ENCODE measurements at places on chromosomes 3 and 15.

- DNase-seq = no peak
Measured at GRCh38 chr3:82030916-82031315, 269.5 kb upstream of the GBE1 start.

DNA sequence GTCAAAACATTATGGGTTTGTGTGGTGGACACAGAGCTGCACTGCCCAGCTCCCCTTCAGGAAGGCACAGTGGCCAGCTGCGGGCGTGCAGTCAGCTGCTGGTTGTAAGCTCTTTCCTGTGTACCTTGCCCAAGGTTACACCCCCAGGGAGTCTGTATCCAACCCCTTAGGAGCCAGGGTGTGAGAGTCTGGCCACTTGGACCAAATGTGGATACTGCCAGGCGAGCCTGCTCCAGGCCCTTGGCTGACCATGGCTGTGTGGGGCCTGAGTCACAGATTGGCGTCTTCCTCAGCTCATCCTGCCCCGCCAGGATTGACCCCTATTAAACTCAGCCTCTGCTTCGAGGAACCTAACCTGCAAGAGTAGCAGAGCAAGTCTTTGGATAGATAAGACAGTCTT, 56.9 kb downstream of the ABHD5 start:
- DNase-seq = no peak

DNA sequence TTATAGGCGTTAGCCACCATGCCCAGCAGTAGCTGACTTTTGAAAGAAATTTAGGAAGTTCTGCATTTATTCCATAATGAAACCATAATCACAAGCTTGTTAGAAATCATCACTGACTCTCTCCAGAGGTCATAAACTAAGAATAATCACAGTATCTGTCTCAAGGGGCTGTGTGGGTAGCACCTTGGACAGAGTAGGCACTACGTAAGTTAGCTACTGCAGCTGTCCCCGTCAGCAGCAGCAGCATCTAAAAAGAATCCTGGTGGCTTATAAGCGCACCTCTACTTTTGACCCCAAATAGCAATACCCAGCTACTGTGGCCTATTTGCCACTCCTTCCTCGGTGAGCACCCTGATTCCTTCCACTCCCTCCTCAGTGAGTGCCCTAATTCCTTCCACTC, 57.8 kb upstream of the RPL35A start:
- no peak for DNase-seq

GRCh38 chr3:42547401-42547945, 34.3 kb downstream of the SEC22C start:
- DNase-seq = peak; percentile 51

DNA sequence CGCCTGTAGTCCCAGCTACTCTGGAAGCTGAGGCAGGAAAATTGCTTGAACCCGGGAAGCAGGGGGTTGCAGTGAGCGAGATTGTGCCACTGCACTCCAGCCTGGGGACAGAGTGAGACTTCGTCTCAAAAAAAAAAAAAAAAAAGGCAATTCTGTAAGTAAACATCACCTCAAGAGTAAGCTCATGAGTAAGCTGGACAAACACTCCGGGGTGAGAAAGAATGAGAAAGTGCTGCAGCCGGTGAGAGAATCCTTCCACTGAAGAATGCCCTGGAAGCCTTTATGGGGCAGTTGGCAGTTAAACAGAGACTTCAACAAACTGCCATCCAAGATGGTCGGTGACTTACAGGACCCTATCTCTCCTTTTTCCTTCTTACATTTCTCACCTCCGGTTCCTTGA, 47.5 kb downstream of the FEZF2 start:
- no peak for DNase-seq

- DNase-seq = no peak
Measured at GRCh38 chr15:41926185-41927056, 32.6 kb upstream of the SPTBN5 start.

GRCh38 chr3:196081002-196081833, 672 bp downstream of the TFRC start:
- DNase-seq = peak; percentile 57

DNA sequence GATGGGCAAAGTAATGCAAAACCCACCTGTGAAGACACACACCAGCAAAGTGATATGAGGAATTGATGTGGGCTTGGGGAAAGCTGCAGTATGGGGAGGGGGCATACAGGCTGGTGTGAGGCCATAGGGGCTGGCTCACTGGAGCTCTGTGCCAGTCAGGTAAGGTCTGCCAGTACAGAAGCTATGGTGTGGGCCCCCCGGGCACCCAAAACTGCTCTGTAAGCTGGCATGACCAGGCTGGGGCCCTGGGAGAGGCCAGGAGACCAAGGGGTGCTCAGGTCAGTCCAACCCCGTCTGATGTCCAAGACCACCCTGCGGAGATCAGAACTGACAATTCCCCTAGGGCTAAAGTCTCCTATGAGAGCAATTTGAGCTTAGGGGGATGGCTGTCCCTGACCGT, 163.1 kb downstream of the KCNMB2 start:
- DNase-seq = no peak

DNA sequence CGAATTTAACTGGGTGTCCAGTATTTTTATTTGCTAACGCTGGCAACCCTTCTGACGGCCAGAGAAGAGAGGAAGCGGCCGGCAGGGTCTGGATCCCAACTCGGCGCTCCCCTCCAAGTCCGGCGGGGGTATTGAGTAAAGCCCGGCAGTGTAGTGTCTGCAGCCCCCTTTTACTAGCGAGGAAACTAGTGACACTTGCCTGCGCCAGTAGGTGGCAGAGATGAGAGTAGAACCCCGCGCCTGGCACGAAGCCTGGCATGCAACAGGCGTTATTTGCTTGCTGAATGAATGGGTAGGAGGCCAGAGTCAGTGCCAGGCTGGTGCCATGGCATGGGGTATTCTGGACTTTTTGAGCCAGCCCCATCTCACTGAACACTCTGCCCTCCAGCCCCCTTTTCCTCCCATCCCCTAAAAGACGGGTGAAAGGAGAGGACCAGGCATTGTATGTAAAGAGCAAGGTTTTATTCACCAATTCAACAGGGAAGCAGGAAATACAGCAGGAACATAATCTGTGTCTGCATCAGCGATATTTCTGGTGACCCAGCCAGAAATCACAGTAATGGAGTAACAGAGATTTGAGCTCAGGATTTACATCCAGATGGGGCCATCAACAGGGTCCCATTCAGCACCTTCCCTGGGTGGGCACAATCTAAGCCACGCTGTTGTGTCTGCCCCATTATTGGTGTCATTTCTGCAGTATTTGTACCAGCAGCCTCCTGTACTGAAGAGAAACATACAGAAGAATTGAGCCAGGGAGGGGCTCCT, 788 bp upstream of the WDR73 start:
- peak; percentile 68 for DNase-seq

DNA sequence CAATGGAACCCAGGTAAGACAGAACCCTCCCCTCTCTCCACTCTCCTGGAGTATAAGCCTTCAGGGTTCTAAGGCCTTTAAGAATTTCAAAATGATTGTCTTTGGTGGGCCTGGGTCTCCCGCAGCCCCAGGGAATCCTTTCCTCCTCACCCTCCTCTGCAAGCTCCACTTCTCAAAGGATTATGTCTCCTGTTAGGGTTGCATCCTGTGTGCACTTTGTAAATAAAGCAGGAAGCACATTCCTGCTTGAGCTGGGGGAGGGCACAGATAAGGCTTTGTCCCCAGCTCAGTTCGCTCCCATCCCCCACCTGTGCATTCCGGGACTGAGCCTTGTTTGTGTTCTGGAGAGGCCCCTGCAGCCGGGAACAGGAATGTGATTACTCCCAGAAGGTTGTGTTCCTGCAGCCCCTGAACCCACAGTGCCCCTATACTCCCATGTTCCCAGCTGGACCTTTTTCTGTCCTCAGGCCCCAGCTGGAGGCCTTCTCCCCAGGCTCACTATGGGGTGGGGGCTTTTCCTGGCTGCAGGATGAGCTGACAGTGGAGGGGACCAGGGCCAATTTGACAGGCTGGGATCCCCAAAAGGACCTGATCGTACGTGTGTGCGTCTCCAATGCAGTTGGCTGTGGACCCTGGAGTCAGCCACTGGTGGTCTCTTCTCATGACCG, 9.5 kb downstream of the TYRO3 start:
- no peak for DNase-seq

- no peak for DNase-seq
Measured at GRCh38 chr3:49454458-49454857, 15.6 kb upstream of the DAG1 start.

- DNase-seq = no peak
Measured at GRCh38 chr15:36841193-36841592, 259.2 kb downstream of the MEIS2 start.

DNA sequence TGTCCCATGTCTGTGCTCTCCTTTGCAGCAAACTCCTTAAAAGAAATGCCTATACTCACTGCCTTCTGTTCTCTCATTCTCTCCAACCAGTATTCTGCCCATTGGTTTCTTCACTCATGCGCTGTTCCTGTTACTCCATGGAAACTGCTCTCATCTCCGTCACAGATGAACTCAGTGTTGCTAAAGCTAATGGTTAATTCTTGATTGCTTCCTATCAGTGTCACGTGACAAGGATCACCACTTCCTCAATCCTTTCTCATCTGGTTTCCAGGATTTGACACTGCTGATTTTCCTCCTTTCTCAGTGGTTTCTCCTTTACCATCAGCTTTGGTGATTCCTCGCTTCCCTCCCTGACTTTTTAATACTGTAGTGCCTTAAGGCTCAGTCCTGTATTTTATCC, 2.6 kb downstream of the DPH3 start:
- no peak for DNase-seq
